ENCODE measurements at places on chromosomes 1 and 21.

GRCh38 chr1:220123889-220124288 is 30.0 kb downstream of the IARS2 start:
- DNase-seq, result peak; percentile 5

DNA sequence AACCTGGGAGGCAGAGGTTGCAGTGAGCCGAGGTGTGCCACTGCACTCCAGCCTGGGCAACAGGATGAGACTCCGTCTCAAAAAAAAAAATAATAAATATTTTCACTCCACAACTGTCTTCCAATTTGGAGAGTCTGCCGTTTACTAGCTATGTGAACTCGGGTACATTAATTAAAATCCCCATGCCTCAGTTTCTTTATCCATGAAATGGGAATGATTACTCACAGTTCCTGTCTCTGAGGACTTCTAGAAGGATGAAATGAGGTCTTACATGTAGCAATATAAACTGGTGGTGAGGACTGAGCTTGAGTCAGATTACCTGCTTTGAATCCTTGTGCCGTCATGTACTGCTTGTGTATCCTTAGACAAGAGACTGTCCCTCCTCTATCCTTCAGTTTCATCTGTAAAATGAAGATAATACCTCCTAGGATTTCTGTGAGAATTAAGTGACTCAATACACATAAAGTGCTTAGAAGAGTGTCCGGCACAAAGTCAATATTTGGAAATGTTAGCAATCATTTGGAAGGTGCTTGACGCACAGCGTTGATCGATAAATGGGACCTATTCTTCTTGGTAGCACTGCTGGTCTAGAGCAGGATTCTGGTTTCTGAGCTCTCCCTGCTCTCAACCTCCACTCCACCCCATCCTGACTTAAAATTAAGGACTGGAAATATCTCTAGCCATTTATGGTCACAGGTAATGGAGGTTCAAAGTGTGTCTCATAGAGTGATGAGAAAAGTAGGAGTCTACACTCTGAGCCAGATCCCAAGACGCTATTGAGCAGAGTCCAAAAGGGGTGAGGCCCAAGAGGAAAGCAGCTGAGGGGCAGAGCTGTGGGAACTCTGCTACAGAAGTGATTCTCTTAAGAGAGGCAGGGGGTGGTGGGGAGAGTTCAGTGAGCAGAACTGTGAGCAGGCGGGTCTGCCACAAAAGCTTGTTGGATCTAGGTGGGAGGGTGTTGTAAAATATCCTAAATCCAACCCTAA is 11.6 kb upstream of the DDI2 start:
- no peak for DNase-seq

- DNase-seq, result no peak
These were observed 72.5 kb downstream of the CD34 start for GRCh38 chr1:207838156-207839082.

DNA sequence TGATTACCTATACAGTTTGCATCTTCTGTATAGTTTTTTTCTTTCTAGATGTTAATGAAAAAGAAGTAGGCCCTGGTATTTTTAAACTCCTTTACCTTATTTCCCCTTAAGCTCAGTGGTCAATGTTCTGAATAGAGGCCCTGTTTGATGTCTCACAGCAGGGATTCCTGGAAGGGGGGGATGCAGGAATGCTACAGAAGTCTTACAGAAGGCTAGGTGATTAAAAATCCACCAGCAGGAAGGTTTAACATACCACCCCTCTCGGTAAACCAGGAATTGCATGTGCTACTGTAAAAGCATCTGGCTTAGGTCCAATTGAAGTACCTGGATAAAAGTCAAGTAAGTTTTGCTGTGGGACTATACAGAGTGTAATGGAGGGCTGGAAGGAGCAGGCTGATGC is 78.3 kb downstream of the NOS1AP start:
- DNase-seq, result no peak

DNA sequence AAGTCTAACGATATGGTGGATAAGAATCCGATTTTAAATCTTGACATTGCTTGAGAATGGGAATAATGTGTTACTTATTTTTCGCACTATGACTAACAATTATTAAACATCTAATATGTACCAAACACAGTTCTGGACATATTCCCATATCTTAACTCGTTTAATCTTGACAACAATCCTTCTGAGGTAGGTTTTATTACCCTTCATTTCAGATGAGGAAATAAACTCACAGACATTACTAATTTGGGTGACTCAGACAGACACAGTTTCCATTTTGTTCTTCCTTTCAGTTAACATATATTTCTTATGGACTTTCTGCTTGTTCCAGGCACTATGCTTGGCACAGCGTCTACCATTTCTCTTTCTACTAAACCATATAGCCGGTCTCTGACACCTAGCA is 244.8 kb downstream of the SMYD3 start:
- DNase-seq, result no peak

- no peak for DNase-seq
These were observed 577.5 kb downstream of the USP25 start for GRCh38 chr21:16307256-16307655.

DNA sequence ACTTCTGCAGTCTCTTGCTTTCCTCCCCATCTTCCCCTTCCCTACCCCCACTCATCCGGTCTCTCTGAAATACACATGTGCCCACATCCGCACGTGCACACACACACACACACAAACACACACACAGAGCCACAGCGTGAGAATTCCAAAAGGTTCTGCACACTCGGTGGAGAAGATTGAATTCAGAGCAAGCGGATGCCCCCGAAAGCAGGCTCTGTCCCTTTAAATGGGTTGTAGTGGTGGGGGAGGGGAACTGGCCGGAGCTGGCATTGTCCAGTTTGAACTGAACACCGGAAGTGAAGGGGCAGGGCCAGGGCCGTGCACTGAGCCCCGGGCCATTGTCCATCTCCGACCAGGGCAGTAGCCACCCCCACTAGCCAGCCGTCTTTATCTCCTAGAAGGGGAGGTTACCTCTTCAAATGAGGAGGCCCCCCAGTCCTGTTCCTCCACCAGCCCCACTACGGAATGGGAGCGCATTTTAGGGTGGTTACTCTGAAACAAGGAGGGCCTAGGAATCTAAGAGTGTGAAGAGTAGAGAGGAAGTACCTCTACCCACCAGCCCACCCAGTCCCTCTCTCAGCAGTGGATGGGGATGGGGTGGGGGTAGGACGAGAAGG is 1.3 kb upstream of the LIN28A start:
- no peak for DNase-seq

DNA sequence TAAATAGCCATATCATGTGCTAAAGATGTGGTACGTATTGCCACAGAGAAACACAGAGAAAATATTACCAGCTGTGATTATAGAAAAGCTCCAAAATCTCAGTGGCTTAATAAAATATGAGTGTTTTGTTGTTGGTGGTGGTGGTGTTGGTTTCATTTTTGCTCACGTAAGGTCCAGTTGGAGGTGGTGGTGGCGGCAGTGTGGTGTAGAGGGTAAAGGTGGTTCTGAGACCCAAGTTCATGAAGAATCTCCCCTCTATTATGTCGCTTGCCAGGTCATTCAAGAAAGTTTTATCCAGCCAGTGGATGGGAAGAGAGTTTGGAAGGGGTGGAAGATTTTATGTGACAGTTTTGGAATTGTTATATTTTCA is 217.6 kb upstream of the SAMSN1 start:
- DNase-seq, result no peak

DNA sequence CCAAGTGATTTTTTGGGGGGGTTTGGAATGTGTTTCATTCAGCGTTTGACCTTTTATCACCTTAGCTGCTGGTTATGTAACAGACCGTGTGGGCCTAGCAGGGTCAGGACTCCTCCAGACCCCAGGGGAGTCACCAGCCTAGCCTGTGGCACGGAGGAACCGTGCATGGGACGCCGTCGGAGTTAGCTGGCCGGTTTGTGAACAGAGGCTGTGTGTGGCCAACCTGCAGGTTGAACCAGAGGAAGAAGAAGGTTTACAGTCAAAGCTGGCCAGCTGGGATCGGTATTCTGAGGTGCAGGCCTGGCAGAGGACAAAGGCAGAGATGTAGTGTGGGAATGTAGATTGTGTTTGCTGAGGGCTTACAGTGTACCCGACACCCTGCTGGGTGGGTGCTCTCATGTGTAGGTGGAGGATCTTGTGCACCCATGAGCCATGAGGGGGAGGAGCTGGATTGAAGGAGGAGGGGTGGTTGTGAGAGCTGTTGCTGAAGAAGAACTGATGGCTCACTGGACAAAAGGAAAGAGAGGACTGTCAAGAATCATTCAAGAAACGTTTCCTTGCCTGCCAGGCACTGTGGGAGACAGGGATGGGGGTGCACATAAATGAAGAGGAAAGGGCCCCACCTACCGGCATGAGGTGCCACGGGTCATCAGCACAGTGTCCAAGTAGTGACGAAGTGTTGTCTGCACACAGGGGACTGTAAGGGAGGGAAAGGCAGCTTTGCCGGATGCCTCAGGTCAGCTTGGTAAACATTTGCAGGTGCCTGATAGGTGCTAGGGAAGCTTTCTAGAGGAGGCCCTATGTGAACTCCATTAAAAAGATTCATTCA is 40.0 kb upstream of the PWP2 start:
- no peak for DNase-seq

GRCh38 chr1:94792473-94793295 is 27.5 kb upstream of the SLC44A3 start:
- DNase-seq, result peak; percentile 86

GRCh38 chr1:147210987-147211386 is 14.2 kb downstream of the FMO5 start:
- DNase-seq, result no peak

DNA sequence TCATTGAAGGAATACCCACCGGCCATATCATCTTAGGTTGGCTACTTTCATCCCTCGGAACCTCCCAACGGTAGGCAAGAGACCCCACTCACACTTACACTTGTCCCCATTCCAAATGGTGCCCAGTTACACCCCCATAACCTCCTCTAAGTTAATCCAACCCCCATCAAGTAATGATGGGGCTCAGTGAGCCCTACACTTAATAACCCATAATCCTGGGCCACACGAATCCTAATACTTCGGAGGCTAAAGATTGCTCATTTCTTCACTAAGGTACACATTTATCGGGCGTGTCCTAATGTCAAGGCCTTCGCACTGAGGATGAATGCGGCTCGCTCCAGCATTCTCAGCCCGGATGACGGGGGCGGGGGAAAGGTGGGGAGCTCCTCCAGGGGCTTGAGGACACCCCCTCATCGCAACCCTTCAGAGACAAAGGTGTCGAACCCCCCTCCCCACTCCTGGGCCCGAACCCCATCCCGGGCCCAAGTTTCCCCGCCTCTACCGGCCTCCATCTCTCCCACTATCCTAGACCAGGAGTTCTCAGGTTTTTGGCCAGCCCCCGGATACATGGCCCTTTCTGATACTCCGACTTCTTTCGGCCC is 435 bp downstream of the ILF2 start:
- DNase-seq, result no peak

- DNase-seq, result no peak
These were observed 1097.4 kb downstream of the TTLL7 start for GRCh38 chr1:82901561-82901960.

GRCh38 chr1:94927405-94928175 is 680 bp upstream of the CNN3 start:
- peak; percentile 62 for DNase-seq

GRCh38 chr1:184820218-184820750 is 65.6 kb upstream of the EDEM3 start:
- no peak for DNase-seq

GRCh38 chr1:167120899-167121298 is 27.0 kb downstream of the STYXL2 start:
- DNase-seq, result no peak

DNA sequence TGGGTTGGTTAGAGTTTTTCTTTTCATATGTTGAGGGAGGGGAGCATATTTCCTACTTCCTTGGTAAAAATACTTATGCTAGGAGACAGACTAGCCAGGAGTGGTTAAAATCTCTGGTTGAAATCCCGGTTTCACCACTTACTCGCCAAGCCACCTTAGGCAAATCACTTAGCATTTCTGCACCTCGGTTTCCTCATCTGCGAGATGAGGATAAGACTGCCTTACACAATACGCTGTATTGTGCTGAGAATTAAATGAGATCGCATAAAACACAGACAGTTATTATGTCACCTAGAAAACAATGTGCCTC is 1.4 kb downstream of the IFFO2 start:
- DNase-seq, result no peak

DNA sequence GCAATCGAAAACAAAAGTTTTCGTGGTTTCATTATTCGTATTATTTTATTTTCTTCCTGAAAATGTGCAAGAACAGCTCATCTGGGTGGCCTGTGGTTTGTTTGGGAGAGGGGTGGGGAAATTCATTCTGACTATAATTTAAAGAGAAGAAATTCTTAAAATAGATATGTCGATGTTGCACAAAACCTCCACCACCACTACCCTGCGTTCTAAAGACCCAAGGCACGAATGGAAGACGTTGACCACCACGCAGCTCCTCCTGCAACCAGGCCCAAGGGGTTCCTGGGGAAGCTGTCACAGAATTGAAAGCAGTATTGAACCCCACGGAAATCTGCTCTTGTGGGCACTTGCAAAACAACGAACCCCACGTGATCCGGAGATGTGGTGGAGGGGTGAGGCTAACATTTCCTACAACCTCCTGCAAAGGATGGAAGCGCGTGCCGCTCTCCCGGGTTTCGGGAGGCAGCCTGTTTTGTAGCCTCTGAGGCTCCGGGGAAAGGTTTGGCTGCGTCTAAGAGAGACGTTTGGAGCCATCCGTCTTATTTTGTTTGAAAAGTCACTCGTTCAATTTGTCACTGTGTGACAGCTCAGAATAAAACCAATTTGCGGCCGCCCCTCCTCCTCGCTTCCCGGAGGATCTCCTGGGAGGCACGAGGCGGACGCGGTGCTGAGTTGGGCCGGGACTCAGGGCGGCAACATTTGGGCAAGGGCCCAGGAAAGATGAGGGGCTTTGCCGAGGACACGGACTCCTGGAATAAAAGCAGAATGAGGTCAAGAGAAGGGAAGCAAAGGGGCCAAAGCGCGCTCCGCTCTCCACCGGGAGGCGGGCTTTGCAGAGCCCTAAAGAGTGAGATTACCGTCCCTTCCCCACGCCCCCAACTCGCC is 810 bp upstream of the HLX start:
- DNase-seq, result no peak

- DNase-seq, result peak; percentile 61
These were observed 64.8 kb downstream of the PEX14 start for GRCh38 chr1:10539411-10540043.

- DNase-seq, result no peak
These were observed 25.2 kb downstream of the RWDD3 start for GRCh38 chr1:95259245-95259644.

DNA sequence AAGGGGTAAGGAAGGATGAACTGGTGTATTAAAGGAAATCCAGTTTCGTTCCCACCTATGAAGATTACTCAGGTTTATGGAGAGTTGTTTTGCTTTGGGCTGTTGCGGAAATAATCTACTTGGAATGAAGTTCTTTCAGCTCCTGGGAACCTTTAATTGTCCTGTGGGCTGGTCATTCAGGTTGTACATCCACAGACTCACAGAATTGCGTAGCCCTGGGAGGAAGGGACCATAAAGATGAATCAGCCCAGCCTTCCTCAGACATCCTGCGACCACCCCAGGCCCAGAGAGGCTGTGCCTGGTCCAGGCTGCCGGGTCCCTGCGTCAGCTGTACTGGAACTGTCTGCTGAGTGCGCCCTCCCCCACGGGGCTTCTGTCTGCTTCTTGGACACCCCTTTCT is 72.7 kb downstream of the GALNT2 start:
- DNase-seq, result no peak

- DNase-seq, result peak; percentile 18
These were observed 563.4 kb upstream of the PLXNA2 start for GRCh38 chr1:208807446-208808127.
